ENCODE measurements at places on chromosomes 2 and 18.

- DNase-seq, result no peak
Observed at GRCh38 chr18:8771930-8772329, 66.6 kb downstream of the MTCL1 start.

DNA sequence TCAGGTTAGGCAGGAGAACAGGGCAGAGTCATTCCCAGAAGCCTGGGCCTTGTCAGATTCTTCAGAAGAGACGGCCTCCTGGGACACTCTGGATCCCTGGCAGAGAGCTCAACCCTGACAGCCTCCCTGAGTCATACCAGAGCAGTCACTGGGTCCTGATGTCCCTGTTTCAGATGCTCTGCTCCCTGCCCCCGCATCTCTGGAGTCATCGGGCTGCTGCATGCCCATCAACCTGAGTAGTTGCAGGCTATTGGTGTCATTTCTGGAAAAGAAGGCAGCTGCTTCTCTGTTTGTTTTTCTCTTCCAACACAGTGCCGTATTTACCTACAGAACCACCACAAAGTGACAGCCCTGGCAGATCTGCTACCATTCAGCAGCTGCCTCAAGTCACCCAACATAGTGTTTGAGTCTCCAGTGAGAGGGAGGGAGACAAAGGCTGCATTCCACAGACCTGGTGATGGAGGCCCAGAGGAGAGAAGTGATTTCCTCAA, 145.1 kb downstream of the B3GNT2 start:
- no peak for DNase-seq

- DNase-seq, result no peak
Observed at GRCh38 chr2:68404893-68405799, 40.1 kb downstream of the PLEK start.

DNA sequence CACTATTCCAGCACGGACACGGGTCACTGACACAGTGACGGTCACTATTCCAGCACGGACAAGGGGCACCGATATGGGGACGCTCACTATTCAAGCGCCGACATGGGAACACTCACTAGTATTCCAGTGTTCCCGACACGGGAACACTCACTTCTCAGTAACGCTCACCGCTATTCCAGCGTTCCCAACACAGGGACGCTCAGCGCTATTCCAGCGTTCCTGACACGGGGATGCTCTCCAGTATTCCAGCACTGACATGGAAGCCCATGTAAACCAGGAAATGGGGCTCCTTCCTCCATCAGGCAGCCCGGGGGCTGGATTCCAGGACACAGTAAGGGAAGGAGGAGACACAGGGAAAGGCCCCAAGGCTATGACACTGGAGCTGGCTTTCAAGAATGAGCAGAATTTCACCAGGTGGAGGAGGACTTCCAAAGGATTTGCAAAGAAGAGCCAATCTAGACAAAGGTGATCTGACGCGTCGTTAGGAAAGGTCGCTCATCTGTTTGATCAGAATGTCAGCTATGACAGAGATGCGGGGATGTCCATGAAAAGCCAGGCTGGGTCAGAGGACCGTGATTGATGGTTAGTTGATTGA, 196.1 kb downstream of the EIPR1 start:
- DNase-seq, result no peak

DNA sequence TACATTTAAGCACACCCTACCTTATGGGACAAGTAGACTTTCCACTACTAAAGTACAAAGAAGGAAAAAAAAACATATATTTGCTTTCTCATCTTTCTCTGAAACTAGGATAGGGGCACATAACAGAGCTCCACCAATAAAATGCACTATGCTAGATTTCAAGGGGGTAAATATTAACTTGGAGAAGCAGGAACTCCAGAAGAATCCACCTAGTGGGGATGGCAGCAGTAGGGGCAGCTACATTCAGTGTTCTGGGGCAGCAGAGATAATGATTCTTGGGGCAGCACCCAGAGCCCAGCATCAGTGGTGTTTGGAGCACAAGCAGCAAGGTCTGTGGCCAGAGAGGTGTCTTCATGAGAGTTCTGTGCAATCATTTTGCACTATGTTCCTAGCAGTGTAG, 64.7 kb downstream of the DTNB start:
- DNase-seq, result no peak

GRCh38 chr18:35141077-35141476, 99.8 kb upstream of the ZNF397 start:
- no peak for DNase-seq

- no peak for DNase-seq
Observed at GRCh38 chr2:55903727-55904126, 19.9 kb downstream of the EFEMP1 start.

- no peak for DNase-seq
Observed at GRCh38 chr2:34332813-34333212, 733.7 kb upstream of the FAM98A start.

DNA sequence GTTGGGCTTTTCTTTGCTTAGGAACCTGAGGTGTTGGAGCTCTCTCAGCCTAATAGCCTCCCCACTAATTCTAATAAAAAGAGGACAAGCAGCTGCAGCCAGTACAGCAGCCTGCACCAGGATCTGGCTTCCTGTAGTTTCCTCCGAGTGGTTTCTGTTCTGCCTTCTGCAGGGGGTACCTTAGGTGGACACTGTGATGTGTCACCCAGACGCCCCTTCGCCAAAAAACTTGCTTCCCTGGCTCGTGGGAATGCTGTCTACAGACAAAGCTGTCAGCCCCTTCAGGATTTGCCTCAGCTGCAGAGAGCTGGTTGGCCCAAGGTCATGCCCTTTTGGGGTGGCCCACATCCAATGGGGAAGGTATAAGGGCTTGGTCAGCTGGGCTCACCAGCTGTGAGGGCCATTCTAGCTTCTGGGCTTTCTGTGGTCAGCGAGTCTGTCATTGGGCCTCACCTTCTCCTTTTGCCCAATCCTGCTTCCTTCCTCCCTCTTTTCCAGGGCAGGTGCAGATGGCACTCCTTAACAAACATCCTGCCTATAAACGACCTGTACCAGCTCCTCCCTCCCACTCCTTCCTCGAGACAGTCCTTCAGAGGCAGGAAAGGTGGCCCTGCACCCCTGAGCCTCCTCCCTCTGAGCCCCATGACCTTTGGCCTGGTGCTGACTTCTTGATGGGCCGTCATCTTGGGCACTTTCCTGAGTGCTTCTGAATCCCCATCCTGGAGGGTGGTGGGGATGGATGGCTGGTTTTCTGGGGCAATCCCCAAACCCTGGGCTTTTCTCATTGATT, 44.0 kb upstream of the ROCK2 start:
- DNase-seq, result no peak

GRCh38 chr2:44168681-44169154, at the start of gene PPM1B:
Gene PPM1B, plus strand, starts transcription at chr2:44168875. Its CDS starts 32,325 bp downstream, at chr2:44201200.
- peak; percentile 100 for DNase-seq

DNA sequence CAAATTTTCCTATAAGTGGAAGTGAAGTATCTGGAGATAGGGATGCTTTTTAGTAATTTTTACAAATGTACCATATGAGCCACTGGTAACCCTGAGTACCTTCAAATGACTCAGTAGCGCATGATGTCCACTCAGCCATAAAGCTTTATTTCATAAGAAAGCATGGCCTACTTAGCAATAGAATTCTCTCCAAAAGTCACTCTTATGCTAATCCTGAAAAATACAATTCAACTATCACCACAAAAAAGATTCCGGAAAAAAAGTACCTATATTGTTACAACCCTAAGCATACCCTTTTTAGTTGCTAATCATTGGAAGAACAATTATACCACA, 732.2 kb downstream of the SOCS6 start:
- DNase-seq, result no peak

DNA sequence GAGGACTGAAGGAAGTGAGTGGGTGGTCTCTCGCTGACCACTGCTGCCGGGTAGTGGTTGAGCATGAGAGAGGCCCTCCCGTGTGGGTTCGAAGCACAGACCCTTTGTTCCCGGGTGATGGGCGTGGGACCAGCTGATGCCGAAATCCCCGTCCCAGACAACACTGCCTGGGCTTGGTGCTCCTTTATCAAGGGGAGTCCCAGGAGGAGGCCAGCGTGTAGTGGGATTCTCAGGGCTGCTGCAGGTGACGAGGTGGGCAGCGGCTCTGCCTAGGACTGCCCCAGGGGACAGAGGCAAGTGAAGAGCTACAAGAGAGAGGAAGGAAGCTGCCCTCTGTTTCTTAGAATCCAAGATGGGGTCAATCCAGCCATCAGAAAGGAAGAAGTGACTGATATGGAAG, 251.3 kb upstream of the PXDN start:
- no peak for DNase-seq

DNA sequence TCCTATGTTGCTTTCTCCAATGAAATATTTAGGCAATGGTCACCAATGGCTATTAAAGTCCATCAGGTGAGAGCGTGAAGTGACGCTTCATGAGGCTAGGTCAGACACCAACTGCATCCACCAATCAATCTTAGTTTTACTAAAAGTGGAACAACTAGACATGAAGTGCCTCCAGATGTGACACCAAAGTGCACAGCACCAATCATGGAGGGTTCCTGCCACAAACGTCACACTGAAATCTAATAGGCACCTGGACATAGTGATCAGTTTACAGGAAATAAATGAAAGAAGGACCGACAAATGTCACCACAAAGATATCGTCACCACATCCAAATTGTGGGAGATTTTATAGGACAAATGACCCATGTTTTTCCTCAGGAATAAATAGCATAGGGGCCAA, 70.5 kb downstream of the PSMG2 start:
- no peak for DNase-seq

GRCh38 chr2:101480764-101481163, 5.9 kb upstream of the RFX8 start:
- no peak for DNase-seq

DNA sequence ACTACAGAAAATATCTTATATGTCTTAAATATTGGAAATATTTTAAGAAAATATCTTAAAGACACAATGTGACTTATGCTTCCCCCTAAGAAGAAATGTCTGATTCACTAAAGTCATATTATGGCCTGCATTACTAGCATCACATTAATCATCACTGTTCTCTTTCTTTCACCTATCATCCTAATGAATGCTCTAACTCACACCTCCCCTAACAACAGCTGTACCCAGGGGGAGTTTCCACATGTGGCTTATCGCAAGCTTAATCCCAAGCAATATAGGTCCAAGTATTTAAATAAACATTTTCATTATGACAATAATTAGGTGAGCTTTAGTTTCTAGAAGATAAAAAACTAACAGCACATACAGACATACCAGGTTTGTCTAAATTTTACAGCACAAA, 39.6 kb downstream of the REV1 start:
- no peak for DNase-seq

GRCh38 chr18:57051657-57052044, 95.2 kb upstream of the BOD1L2 start:
- DNase-seq, result no peak

DNA sequence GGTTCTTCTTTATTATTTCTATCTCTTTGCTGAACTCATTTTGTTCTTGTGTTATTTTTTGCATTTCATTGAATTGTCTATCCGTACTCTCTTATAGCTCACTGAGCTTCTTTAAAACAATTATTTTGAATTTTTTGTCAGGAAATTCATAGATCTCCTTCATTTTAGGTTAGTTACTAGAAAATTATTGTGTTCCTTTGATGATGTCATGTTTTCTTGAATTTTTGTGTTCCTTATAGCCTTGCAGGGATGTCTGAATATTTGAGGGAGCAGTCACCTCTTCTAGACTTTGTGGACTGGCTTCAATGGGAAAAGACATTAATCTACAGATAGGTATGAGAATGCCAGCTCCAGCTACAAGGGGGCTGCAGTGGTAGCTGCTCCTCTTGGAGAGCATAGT, 20.7 kb upstream of the OSBPL6 start:
- DNase-seq, result no peak

DNA sequence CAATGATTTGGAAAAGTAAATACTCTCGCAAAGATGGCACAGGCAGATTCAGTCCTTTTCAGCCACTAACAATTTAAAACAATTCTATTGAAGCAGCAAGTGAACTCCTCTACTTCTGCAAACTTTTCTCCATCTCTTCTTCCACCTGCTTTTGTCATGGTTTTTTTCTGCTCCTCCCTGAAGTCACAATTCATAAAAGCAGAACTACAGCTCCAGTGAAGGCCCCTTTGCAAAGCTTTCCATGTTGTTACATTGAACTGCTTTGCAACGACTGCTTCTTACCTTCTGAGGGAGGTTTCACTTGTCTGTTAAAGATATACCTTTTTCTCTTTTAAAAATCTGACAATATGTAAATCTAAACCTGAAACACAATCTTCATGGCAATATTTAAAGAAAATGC, 3.7 kb upstream of the SERTAD2 start:
- no peak for DNase-seq

DNA sequence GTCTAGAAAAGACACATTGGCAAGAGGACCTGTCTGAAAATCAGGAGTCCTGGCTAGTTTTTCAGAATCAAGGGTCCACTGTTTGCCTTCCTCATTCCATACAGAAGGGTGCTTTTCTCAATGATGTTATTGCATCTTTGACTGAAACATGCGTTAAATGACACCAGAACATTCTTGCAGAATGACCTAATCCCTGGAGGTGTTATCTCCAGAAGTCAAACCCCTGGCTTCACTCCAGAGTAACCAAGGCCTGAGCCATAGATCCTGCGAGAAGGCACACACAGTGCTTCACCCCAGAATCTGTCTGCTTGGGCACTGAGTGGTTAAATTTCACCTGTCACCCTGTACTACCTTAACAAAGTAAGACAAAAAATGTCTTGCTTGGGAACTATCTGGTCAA, 1055.2 kb upstream of the FANCL start:
- no peak for DNase-seq

GRCh38 chr18:38635709-38636430, 1070.3 kb upstream of the CELF4 start:
- no peak for DNase-seq

DNA sequence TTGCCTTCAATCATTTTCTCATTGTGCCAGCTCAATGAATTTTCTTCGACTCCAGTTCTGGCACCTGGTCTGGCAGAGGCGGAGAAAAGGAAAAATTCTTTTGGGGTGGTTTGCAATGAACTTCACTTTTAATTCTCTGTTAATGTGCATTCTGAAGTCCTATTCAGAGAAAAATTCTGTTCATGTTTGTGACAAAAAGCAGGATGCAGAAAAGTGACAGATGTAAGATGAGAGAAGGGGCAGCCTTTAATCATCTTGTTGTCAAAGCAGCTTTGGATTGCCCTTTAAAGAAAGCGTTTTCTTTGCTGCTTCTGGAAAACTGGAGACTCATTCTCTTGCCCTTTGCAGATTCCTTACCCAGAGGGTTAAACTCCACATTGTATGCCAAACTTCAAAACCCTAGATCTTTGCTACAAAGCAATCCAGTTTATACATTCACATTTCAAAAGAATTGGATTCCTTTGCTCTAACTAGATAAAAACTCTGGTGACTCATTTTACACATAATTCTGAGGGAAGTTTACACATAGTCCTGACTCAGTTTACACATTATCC, 94.6 kb upstream of the CAVIN2 start:
- DNase-seq, result no peak

GRCh38 chr2:219856602-219857001, 229.2 kb downstream of the SLC4A3 start:
- DNase-seq, result no peak
